Spleen (tissue), 13 donors: ENCODE measurements at places on chromosomes 1 and 21.
A peak's percentile ranks its signal among the peaks of the same experiment; 100 is the strongest.

DNA sequence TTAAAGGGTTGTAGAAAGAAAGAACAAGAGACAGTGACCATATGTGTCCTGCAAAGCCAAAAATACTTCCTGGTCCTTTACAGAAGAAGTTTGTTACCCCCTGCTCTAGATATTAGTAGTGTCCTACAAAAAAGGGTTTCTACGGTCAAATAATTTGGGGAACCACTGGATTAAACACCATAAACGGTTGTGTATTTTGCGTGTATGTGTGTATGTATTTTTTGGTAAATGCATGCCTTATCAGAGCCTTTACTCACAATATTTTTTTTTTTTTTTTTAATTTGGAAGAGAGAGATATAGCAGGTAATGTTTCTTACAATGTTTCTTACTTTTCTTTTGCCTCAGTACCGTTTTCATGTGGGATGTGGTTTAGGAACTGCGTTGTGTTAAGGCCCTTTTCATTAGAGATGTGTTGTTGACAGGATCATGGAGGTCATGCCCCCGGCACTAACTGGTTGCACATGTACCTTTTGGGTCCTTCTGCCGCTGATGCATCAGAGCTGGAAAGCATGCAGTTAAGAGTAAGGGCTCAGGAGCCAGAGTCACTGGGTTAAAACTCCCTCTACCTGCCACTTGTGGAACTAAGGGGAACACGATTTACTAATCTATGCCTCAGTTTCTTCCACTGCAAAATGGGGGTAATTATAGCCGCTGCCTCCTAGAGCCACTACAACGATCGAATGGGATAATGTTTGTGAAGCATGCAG lies 234.6 kb upstream of the KAZN start:
- no peak for DNase-seq

DNA sequence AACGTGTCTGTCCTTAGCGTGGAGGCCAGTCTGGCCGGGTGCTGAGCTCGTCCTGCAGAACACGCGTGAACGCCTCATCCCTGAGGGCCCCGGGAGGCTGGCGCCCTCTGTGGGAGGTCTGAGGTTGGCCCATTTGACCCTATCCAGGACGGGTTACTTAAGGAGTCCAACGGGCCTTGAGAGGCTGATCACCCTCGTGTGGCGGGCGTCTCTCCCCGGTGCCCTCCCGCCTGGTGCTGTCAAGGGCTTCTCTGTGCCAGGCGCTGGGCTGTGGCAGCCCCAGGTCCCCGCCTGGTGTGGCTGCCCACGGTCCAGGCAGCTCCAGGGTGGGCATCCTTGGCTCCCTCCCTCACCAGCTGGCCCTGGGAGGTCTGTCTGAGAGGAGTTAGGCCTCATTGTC lies 9.7 kb downstream of the SKI start:
- peak; percentile 79 for DNase-seq

DNA sequence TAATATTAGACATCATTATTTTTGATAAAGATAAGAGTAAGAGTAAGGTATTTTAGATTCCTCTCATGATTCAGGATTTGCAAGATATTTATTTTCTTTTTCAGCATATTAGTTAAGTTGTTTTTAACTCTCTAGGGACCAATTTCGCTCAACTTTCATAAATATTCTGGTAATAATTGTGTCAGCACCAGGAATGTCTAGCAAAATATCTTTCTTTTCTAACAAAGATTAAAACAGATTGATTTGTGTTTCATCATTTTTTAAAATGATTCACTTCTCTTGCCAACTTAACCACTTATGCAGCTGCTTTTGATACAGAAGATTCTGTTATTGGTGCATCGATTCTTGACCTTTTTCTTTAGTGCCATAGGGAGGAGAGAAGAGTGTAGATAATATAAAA lies 172.8 kb upstream of the PTGFR start:
- no peak for DNase-seq

DNA sequence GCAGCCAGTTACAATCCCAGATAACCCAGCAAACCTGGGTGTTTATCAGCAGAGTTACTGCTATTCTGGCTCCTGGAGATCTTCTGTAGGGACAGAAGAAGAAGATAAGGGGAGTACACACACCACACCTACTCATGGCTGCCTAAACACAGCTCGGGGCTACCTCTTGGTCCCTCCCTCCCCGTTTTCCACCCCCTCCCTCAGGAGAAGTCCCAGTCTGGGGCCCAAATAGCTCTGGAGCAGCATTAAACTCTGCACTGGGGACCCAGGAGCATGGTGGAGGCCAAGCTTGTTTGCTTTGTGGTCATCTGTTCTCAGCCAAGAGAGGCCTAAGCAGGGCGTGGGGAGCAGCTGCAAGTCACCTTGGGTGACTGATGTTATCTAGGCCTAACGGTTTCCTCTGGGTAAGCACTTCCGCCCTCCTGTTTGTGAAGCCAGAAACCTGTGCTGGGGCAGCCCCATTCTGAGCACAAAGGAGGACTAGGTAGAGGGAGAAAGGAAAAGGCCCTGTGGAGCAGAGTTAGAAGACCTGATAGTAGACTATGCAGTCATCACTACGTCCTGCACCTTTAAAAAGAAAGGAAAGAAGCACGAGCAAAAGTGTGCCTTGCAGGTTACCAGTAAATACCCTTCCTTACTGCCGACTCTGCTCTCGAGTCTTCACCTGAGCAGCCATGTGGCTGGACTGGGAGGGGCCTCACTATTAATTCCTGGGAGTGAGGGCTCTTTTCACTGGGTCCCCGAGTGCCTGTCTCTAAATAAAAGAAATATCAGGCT lies 2.0 kb upstream of the RCSD1 start:
- DNase-seq, result peak; percentile 89

DNA sequence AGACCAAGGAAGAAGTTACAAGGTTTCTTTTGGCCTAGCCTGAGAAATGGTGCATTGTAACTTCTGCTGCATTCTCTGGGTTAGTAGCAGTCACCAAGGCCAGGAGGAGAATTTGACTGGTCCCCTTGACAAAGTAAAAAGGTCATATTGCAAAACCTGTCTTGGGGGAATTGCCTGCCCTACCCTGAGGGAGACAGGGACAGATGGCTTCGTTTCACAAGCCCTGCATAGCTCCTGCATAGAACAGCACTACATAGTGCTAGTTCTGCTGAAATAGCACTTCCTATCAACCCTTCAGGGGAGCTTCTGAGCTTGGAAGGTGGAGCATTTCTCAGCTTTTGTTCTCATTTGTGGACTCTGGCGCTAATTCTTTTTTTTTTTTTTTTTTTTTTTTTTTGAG lies 20.4 kb upstream of the AK2 start:
- DNase-seq, result no peak

DNA sequence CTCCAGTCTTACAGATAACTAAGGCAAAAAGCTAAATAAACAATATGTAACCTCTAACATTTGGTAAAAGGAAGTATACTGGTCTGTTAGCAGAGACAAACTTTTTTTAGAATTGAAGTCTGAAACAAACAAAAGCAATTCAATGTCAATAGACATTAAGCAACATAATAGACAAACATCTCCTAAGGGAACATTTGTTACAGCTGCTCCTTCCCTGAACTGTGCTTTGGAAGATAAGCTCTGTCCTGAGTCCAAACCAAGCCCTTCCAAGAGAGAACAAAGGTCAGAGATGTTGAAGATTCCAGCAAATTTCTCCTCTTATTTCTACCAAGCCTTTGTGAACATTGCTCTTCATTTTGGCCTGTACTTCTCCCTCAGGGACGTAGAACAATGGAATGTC lies 25.3 kb downstream of the FMO2 start:
- DNase-seq, result no peak

GRCh38 chr1:119679223-119679622 lies 31.2 kb upstream of the ZNF697 start:
- no peak for DNase-seq

DNA sequence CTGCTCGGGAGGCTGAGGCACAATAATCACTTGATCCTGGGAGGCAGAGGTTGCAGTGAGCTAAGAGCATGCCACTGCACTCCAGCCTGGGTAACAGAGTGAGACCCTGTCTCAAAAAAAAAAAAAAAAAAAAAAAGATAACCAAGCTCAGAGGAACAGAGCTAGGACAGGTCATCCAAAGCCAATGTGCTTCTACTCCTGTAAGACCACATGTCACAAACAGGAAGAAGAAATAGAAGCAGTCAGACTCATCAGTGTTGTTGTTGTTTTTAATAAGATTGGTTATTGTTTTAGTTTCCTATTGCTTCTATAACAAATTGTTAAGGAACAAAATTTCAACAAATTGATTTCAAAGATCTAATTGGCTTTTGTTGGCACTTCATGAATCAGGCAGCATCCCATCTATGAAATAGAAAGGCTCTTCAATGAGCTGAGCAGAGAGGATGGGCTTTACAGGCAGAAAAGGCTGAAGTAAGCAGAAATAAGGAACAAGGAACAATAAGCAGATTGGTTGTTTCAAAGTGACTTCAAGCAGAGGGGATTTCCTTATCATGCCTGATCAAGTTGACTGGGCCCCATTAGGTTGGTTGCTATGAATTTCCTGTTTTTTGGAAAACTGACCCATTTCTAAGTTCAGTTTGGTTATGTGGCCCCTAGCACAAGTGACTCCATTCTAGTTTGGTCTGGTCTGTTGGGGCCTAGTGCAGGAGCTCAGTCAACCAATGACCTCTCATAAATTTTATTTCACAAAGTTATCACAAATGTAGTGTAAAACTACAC lies 6.0 kb upstream of the AKNAD1 start:
- DNase-seq, result no peak

- no peak for DNase-seq
These were observed 242.7 kb upstream of the ADAMTS5 start for GRCh38 chr21:27209546-27209945.

- DNase-seq, result no peak
These were observed 1510.3 kb downstream of the AMY1C start for GRCh38 chr1:105260001-105260400.

GRCh38 chr1:211485480-211485857 lies 6.5 kb downstream of the RD3 start:
- peak; percentile 51 for DNase-seq

DNA sequence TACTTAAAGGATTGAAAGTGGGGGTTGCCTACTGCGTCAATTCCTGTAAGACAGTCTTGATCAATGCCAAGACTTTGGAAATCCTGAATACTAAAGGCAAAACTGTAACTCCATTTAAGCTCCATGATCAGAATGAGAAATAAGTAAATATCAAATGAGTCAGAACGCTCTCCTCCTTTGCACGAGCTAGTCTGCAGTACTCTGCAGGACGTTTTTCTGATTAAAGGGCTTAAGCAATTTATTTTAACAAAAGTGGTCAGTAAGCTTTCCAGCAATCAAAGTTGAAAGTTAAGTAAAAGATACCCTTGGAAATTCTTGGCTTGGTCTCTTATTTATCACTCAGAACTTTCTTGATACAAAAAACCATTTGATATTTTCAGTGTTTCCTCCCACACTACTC lies 35.7 kb upstream of the ARHGAP29 start:
- DNase-seq, result no peak

GRCh38 chr1:16243936-16244649 lies 7.1 kb upstream of the CPLANE2 start:
- no peak for DNase-seq

GRCh38 chr1:2529784-2530512 lies at the start of gene HES5:
HES5 (minus strand) TSS chr1:2530263; CDS start chr1:2530164, 99 bp downstream.
- DNase-seq, result no peak

GRCh38 chr1:15426492-15427279 lies 11.6 kb upstream of the CTRC start:
- DNase-seq, result no peak

- DNase-seq, result no peak
These were observed 318.6 kb downstream of the CAMTA1 start for GRCh38 chr1:7103874-7104273.

- DNase-seq, result no peak
These were observed 206.6 kb upstream of the GRIK3 start for GRCh38 chr1:37240897-37241296.

DNA sequence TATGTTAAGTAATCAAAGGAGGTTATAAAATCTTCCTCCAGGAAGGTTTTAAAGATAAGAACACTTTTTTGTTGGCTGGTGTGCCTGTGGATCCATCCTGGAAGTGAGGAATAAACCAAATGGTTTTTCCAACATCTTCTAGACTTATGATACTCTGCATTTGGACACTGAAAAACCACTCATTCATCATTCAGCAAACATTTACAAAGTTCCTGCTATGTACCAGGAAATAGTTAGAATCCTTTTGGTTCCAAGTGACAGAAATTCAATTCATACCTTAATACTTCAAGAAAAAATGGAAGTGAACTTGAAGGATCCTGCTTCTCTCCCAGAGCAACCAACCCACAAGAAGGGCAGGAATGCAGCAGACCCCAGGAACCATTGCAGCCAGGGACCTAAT lies 39.6 kb upstream of the PIGC start:
- no peak for DNase-seq

GRCh38 chr1:223708651-223709268 lies 3.6 kb upstream of the CAPN2 start:
- DNase-seq, result no peak

DNA sequence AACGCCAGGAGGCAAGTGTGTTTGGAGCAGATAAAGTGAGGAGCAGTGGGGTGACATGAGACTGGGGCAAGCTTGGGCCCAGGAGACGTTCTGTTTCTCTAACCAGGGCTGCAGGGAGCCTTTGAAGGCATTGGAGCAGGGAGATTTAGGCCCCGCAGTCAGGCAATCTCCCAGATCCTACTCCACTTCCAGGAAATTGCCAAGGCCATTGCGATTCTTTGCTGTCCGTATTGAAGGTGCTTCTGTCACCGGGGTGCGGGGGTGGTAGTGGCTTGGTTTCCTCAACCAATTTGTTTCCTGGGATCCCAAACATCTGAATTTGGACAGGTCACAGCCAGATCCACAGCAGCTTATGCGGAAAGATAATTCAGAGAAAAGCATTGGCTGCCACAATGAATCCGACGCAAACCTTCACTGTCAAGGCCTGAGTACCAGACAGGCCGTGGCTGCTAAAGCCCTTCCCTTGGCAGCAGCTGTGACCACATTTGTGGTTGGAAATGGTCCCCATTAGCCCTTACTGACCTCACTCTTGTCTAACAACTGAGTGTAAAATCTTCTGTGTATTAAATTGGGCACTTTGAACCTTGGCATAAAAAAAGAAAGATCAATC lies 385.6 kb downstream of the PTPRU start:
- no peak for DNase-seq

GRCh38 chr1:24317956-24318614 lies 1.1 kb upstream of the GRHL3 start:
- DNase-seq, result no peak
